Stimulated activated CD8-positive, alpha-beta memory T cell treated with anti-CD3 and anti-CD28 coated beads, Interleukin-15, amount 100 ng/mL, for 48 hours (primary cell): ENCODE measurements at places on chromosomes 1 and 21.

DNA sequence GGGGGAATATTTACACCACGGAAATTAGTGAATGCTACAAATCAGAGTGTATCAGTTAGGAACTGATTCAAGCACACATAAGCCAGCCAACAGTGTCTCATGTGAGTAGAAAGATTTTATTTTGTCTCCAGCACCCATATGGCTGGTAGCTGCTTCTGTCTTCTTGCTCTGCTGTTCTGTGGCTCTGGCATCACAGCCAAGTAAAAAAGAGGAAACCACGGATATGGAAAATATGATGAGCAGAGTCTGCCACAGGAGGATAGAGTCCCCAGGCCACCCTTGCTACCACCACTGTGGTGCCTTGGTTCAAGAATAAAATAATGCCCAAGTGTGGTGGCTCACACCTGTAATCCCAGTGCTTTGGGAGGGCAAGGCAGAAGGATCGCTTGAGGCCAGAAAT, 53.6 kb upstream of the SPOCD1 start:
- no peak for DNase-seq

DNA sequence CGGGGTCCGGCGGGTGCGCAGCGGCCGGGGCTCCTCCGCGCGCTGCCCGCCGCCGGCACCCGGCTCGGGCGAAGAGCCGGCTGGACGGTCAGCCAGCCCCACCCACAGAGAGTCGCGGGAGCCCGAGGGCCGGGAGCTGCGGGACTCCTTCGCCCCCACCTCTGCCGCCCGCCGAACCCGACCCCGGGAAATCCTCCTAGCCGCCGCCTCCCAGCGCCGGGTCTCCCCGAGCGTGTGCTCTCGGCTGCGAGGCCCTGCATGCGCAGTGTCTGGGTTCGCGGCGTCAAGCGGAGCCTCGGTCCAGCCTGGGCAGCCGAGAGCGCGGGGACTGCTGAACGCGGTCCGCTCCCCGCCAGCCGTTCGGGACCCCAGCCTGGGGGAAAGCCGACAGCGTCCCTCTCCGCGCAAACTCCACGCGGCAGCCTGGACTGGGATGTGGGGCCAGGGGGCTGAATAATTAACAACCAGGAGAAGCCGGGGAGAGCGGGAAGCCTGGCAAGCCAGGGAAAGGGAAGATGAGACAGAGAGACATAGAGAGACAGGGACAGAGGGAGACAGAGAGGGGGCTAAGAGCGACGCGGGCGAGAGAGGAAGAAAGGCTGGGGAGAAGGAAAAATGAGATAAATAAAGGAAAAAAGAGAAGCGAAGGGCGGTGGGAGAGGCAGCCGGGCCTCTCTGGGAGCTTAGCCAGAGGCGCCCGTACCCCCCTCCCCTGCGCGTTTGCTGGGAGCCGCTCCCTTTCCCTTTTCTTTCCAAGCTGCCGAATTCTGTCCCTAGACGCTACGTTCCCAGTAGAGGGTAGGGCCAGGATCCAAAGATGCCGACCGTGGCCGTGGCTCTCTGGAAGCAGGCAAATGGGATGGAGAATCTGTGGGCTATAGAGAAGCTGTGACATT, 64.2 kb downstream of the MEF2D start:
- no peak for DNase-seq

DNA sequence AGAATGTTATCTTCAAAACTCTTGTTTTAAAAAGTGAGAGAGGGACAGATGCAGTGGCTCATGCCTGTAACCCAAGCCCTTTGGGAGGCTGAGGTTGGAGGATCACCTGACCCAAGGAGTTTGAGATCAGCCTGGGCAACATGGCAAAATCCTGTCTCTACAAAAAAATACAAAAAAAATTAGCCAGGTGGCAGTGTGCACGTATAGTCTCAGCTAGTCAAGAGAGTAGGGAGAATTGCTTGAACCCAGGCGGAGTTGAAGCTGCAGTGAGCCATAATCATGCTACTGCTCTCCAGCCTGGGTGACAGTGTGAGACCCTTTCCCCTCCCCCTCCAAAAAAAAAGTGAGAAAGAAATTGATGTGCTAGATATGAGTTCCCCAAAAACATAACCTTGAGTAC, 131.0 kb downstream of the KCNT2 start:
- no peak for DNase-seq

- DNase-seq: no peak
Measured at GRCh38 chr1:241518476-241519307, 863 bp downstream of the FH start.

DNA sequence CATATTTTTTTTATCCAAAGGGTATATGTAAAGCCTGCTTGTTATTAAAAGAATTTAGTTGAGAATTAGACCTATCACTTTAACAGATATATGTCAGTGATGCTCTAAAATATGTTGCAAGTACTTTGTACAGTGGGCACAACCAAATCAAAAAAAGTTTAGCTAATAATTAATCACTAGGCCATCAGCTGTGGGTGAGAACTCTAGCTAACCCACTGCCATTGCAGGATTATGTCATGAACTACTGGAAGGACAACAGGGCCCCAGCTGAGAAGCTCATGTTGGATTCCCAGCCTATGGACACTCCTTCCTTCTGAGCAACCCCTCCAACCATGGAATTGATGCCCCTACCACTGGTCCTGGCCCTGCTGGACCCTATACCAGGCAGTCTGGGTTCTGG, 6.8 kb upstream of the CHIA start:
- no peak for DNase-seq

- DNase-seq: no peak
Measured at GRCh38 chr1:207091200-207091908, 2.7 kb downstream of the C4BPB start.

DNA sequence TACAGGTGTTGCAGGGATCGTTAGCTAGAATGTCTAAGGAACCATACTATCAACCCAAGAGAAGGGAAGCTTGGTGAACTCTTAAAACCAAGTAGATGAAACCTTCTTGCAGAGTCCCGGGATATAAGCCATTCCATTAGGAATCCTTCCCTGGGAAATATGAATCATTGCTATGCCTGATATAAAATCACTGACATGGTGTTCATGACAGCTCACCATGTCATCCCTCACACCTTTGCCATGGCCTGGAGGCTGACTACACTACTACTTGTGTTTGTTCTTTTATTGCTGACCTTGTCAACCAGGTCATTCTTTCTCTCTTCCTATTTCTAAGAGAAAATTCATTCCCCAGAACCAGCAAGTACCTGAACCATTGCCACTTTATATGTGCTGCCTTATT, 12.1 kb downstream of the ST6GALNAC3 start:
- DNase-seq: no peak

DNA sequence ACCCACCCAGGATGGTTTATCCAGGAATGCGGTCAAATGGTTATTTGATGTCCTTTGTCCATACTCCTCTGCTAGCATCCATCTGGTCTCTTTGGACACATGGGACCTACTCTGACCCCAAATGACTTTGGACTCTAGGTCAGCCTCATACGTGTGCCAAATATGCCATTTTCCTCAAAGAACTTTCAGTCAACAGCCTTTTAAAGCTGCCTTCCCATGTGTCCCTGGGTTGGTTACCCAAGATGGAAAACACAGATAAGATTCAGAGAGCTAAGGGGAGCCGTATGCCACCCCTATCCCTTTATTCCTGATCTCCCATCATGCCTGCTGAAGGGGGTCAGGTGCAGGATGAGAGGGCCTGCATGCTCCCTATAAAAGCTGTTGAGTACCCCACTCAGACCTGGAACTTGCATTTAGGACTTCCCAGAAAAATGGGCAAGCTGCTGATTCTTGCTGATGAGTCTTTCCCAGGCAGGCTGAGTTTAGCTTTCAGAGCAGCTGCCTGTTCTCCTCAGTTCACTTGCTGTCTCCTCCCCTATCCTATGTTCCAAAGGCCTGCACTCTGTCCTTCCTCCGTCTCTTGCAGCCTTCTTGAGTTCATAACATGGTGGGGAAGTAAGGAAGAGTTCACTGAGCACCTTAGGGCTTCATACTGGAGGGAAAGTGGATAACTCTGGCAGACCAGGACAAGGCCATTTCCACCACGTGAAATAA, 19.8 kb downstream of the CHI3L2 start:
- DNase-seq: no peak

GRCh38 chr1:214236477-214236876, 44.5 kb upstream of the SMYD2 start:
- no peak for DNase-seq

- peak; percentile 54 for DNase-seq
Measured at GRCh38 chr1:160070243-160071163, 543 bp upstream of the KCNJ10 start.

DNA sequence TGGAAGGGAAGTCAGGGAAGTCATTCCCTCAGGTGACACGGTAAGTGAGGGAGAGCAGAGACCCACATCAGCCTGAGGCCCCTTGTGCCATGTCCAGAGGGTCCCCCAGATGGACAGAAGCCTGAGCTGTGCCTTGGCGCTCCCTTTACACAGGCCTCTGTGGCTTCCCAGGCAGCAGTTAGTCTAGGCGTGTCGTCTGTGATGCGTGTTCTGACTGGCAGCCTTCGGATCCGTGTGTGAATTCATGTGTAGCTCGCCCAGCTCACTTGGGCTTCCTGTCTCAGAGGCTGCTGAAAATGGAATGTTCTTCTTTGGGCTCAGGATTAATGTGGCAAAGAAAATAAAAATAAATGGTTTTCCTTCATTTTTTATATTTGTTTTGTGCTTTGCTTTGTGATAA, 28.3 kb downstream of the PRMT2 start:
- no peak for DNase-seq

DNA sequence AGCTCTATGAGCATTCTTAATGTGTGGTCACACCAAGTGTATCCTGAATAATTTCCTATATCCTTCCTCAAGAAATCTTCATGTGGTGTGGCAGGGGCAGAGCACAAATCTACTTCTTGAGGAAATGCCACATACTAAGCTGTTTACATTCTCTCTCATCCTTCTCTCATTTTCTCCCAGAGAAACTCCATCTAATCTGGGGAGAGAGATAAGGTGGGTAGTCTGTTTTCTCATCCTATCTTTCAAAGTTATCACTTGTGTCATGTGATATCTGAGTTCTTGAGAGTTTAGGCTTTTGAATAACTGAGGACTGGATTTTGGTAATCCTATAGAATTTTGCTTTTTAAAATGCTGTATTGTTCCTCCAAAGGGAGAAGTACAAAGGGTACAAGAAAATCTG, 141.9 kb upstream of the LRRC7 start:
- no peak for DNase-seq

DNA sequence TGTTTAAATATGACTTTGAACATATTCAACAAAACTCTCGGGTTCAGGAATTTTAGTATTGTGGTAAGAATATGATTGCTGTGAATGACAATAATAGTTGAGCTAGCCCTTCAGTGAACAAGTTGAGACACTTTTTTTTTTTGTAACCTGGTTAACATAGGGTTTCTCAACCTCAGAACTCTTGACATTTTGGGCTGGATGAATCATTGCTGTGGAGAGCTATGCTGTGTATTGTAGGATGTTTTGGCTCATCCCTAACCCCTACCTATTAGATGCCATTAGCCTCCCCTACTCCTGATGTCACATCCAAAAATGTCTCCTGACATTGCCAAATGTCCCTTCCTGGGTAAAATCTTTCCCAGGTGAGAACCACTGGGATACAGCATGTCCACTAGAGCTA, 113.7 kb downstream of the RUNX1 start:
- no peak for DNase-seq

DNA sequence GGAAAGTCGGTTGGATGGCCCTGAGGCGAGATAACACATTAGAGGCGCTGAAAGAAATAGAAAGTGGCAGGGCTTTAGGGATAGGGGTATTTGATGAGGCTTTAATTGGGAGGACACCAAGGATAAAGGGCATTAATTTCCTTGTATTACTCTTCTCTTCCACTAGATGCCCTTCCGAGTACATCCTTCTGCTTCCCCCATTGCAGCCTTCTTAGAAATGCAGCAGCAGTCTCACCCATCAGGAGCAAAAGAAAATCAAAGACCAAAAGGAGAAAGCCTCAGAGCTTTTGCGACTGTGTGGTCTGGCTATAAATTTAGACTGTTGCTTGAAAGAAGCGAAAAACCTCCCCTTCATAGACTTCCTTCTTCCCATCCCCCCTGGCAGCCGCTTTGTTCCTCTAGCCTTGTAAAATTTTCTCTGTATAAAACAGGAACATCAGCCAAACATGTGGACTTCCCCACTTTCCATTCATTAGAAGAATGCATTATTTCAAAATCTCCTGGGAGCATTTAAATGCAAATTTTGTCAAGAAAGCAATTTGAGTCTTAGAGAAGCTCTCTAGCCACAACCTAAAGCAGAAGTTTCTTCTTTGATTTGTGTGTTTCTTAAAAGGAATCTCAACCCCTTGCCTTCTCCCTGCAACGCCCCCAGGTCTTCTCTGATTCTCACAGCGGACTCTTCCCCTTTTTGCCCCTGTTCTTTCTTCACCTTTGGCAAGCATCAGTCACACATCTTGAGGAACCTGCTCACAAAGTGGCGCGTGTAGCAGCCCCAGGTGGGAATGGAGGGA, 76.6 kb downstream of the NDUFS5 start:
- DNase-seq: no peak

- DNase-seq: no peak
Measured at GRCh38 chr1:243260221-243260880, 4.5 kb downstream of the SDCCAG8 start.

DNA sequence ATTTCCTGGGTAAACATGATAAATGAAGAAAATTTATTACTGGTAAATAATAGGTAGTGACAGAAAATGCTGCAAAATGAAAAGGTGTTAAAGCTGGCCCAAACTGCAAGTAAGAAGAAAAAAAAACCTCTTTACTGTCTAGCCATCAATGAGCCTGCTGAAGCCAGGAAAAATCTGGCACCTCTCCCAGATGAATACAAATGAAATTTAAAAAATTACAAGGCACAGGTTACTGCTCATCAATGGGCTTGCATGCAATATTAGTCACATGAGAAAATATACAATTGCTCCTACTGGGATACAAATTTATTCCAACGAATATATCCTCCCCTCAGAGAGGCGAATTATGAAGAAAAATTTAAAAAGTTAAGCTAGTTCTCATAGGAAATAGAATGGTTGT, 1422.5 kb downstream of the KCNT2 start:
- DNase-seq: no peak

DNA sequence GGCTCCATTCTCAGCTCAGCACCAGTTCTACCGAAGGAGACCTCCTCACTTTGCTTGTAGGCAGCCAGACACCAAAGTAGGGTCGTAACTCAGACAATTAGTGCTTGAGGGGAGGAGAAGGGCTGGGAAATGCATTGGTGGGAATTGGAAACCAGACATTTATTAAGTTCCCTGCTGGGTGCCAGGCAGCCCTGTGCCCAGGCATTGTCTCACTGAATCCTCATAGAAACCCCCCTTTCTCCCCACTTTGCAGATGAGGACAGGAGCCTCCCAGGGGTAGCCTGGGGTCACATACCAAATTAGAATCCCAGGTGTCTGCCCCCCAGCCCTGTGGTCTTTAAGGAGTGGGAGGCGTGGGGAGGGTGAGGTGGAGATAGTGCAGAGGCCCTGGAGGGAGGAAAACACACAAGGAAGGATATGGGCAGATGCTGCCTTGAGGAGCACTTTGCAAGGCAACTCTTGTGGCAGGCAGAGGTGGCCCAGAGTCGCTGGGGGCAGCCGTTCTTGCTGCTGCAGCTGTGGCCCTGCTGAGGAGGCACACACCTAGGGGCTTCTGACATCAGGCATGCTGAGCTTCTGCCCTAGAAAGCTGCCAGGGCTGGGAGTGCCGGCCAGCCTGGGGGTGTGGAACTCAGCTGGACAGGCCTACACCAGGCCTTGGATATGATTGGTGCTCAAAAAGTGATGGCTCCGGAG, 29.4 kb downstream of the CDK18 start:
- DNase-seq: no peak

- DNase-seq: peak; percentile 59
Measured at GRCh38 chr21:45292399-45293219, 4.9 kb upstream of the POFUT2 start.
